Stimulated activated CD8-positive, alpha-beta memory T cell treated with anti-CD3 and anti-CD28 coated beads, Interleukin-2, amount 100 ng/mL, for 1 hour (primary cell): ENCODE measurements at places on chromosomes 5 and 9.

GRCh38 chr5:132024117-132024435 is 12.6 kb upstream of the ACSL6 start:
- DNase-seq, result no peak

- DNase-seq, result no peak
Observed at GRCh38 chr5:122870219-122870856, 24.9 kb downstream of the SNX24 start.

DNA sequence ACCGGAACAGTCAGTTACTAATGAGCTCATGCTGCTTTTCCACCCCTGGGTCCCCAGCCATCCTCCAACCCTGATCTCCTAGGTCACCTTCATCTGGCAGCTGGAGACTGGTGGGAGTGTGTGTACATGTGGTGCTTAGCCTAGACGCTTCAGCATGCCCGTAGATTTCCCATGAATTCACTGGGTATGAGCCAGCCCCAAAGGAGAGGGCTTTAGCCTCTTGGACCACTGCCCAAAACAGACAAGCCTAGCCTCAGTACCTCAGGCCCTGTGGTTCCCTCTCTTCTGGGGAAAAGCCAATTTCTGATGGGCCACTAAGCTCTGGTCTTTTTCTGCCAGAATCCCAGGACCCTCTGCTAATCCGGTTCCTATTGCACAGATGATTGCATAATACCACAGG is 48.0 kb upstream of the ASTN2 start:
- DNase-seq, result no peak

DNA sequence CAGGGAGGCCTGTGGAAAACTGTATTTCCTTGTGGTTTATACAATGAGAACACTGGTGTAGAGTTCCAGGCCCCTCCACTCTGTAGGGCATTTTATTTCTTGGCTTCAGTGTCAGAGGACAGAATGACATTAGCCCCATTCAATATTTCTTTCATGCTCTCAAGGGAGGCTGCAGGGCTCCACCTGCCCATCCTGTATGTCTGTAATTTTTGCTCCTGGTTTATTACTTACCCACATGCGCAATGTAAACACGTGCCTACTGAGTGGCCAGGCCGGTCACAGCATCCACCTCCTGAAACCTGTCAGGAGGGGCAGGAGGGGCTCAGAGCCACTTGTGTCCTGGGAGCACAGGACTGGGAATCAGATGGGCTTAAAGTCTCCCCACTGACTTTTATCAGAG is 82.4 kb downstream of the GADD45G start:
- no peak for DNase-seq

DNA sequence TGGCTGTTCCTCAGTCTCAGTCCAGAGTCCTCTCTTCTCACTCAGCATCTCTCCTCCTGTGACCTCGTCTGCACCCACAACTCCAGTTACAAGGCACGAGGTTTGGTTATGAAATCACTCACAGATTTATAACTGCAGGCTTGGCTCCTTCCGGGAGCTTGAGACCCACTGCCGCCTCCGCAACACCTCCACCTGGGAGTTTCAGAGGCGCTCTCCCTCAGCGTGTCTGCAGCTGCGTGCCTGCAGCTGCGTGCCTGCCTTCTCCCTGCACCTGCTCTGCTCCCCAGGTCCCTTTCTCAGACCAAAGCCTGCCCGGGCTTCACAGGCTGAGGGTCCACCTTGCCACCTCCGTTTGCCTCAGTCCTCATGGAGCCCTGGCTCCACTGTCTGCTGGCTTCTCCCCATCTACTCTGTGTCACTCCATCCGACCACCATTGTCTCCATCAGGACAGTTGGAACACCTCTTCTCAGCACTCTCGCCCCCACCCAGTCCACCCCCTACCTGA is 51.5 kb downstream of the HRH2 start:
- no peak for DNase-seq

- DNase-seq, result no peak
Observed at GRCh38 chr9:91643481-91644077, 219.9 kb upstream of the NFIL3 start.

GRCh38 chr9:137407590-137408300 is 15.2 kb downstream of the EXD3 start:
- DNase-seq, result no peak

DNA sequence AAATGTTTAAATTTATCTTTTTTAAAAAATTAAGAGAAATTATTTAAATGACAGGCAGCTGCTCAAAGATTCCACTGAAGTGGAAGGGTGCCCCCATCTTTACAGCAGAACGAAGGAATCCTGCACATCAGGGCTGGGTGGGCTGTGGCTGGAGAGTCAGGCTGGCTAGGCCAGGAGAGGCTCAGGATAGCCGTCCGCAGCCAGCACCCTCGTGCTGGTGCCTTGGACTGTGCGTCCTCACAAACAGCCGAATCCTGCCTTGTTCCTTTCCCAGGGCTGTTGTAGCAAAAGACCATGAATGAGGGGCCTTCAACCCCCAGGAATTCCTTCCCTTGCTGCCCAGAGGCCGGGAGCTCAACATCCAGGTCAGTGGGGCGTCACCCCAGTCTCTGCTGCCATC is 64.6 kb upstream of the FCN1 start:
- DNase-seq, result no peak

DNA sequence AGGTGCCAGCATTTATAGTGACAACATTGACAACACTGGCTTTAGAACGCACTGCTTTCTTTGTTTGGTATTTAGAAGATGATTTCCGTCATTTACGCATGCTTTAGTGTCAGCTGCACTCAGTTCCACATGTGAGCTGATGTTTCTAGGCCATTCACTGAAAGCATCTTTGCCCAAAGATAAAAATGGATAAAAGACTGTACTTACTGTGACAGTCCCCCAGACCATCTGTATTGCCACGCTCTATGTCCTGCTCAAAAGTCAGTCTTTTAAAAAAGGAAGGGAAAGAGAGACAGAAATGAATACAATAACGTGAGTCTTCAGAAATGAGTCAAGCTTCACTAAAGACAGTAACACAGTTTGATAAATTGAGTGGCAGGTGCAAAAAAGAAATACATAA is 99.3 kb downstream of the SEMA6A start:
- DNase-seq, result no peak
